Immature natural killer cell (primary cell): ENCODE measurements at places on chromosomes 6 and 20. TPM values are rescaled to one million over a fixed set of nuclear protein-coding genes. Genes with fewer than 3 reads are reported as not detected.

SIRPD gene
- not detected for polyA plus RNA-seq

NKAIN2 gene
- not detected for polyA plus RNA-seq

DNA sequence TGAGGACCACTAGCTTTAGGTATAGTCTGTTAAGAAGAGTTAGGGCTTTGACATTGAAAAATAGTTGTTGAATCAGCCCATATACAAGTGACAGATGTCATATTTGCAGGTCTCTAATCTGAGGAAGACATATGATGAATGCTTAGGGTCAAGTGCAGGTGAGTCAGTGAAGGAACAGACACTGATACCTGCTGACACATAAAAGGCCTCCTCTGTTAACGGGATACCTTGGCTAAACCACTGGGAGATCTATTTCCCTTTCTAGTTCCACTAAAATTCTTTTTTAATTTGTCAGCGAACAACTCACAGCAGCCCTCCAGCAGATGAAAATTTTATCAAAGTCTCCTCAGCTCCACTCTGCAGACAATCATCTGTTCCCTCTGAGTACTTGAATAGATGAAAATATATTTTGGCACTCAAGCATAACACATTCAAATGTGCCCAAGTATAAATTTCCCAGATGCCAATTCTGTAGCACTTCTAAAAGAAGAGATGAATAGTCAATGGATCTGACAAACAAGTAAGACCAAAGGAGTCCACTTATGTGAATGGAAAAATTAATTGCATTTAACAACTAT lies 154.0 kb downstream of the KIF16B start:
- DNase-seq = no peak
- no peaks in the 10 kb centered on the region for H3K27me3 ChIP-seq
- no peak overlapping the region for H3K4me3 ChIP-seq

DNA sequence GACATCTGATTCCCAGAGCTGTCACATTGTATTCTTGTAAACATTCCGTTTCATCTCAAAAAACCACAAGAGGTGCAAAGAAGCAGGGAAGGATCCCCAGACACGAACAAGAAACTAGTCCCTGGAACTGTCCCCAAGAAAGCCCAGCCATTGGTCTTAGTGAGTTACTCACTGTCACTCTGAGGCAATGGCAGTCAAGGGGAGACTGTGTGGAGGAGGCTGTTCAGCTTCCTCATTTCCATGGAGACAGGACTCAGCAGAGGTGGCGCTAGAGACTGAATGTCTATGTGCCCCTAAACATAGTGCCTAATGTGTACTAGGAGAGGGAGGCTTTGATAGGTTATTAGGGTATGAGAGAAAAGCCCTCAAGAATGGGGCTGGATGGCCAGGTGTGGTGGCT lies 11.1 kb downstream of the ULBP1 start:
- H3K4me3 ChIP-seq = no peak overlapping the region
- DNase-seq = no peak
- peaks cover 10% of the 10 kb centered on the region for H3K27me3 ChIP-seq
- no peaks in the 10 kb centered on the region for H3K36me3 ChIP-seq
- no peak overlapping the region for H3K27ac ChIP-seq
- H3K4me1 ChIP-seq = no peaks in the 10 kb centered on the region

- no peaks in the 10 kb centered on the region for H3K36me3 ChIP-seq
- peaks cover 4% of the 10 kb centered on the region for H3K27me3 ChIP-seq
- H3K4me3 ChIP-seq = no peak overlapping the region
- no peaks in the 10 kb centered on the region for H3K4me1 ChIP-seq
- no peak overlapping the region for H3K27ac ChIP-seq
Measured at GRCh38 chr6:27922949-27923348, 10.8 kb upstream of the OR2B2 start.

SRMS gene
- polyA plus RNA-seq = not detected

DNA sequence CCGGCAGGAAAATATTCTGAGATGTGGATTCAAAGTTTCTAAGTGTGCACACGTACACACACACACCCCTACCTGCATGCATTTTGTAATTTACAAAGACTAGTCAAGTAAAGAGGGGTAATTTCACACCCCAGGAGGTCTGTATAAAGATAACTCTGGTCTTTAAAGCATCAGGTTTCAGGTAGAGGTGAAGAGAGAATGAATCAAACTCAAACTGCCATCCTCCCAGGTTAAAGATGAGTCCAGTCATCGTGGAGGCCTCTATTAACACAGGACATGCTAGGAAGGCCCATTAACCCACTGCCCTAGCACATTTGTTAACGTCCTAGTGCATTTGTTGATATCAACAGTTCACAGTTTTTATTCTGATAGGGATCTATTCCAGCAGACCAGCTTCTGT lies 3.5 kb upstream of the HLA-DRA start:
- no peak overlapping the region for H3K27ac ChIP-seq
- H3K36me3 ChIP-seq = no peaks in the 10 kb centered on the region
- H3K27me3 ChIP-seq = peaks cover under 1% of the 10 kb centered on the region
- H3K4me1 ChIP-seq = peaks cover 16% of the 10 kb centered on the region
- no peak for DNase-seq
- H3K4me3 ChIP-seq = no peak overlapping the region

LAMA5 gene
- 0.30 TPM for polyA plus RNA-seq

SPATA25 gene
- not detected for polyA plus RNA-seq

GRCh38 chr6:150549674-150550101 lies 50.0 kb upstream of the PLEKHG1 start:
- no peaks in the 10 kb centered on the region for H3K36me3 ChIP-seq
- DNase-seq = no peak
- no peak overlapping the region for H3K4me3 ChIP-seq
- H3K4me1 ChIP-seq = no peaks in the 10 kb centered on the region

NRSN2 gene
- 8.9 TPM for polyA plus RNA-seq

FOXS1 gene
- not detected for polyA plus RNA-seq

IL17A gene
- not detected for polyA plus RNA-seq

DNA sequence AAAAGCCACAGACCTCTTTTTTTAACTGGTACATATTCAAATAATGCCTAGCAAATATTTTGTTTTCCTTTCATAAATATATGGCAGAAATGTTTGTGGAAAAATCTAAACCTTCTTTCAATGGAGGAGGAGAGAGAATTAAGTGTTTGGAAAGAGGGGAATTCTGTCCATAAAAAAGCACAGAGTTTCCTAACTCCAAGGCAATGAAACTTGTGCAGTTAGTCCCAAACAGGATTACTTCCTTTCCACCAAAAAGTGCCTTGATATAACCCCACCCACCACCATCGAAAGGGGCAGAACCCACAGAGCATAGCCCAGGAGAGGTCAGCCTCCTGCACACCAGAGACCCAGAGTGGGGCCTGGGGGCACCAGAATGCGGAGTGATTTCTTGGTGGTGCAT lies 106.3 kb downstream of the OGFRL1 start:
- peaks cover 5% of the 10 kb centered on the region for H3K27me3 ChIP-seq
- no peak overlapping the region for H3K27ac ChIP-seq
- H3K4me3 ChIP-seq = no peak overlapping the region

GRCh38 chr6:45256697-45257695 lies 71.1 kb upstream of the RUNX2 start:
- no peaks in the 10 kb centered on the region for H3K4me1 ChIP-seq
- H3K4me3 ChIP-seq = no peak overlapping the region
- no peaks in the 10 kb centered on the region for H3K36me3 ChIP-seq
- H3K27me3 ChIP-seq = no peaks in the 10 kb centered on the region
- DNase-seq = no peak
- H3K27ac ChIP-seq = no peak overlapping the region

GRCh38 chr6:124539096-124539495 lies 423.1 kb upstream of the RNF217 start:
- H3K27ac ChIP-seq = no peak overlapping the region
- no peak for DNase-seq
- H3K36me3 ChIP-seq = no peaks in the 10 kb centered on the region
- no peak overlapping the region for H3K4me3 ChIP-seq
- H3K27me3 ChIP-seq = no peaks in the 10 kb centered on the region

GRCh38 chr6:13918686-13919250 lies 6.0 kb upstream of the RNF182 start:
- no peaks in the 10 kb centered on the region for H3K4me1 ChIP-seq
- H3K27ac ChIP-seq = no peak overlapping the region
- H3K36me3 ChIP-seq = no peaks in the 10 kb centered on the region
- no peak for DNase-seq

BACH2 gene
- polyA plus RNA-seq = 8.0 TPM

GRCh38 chr6:91029211-91029610 lies 442.3 kb upstream of the MAP3K7 start:
- no peak overlapping the region for H3K27ac ChIP-seq
- no peak overlapping the region for H3K4me3 ChIP-seq
- no peak for DNase-seq
- H3K36me3 ChIP-seq = no peaks in the 10 kb centered on the region
- no peaks in the 10 kb centered on the region for H3K4me1 ChIP-seq
- peaks cover 2% of the 10 kb centered on the region for H3K27me3 ChIP-seq

DNA sequence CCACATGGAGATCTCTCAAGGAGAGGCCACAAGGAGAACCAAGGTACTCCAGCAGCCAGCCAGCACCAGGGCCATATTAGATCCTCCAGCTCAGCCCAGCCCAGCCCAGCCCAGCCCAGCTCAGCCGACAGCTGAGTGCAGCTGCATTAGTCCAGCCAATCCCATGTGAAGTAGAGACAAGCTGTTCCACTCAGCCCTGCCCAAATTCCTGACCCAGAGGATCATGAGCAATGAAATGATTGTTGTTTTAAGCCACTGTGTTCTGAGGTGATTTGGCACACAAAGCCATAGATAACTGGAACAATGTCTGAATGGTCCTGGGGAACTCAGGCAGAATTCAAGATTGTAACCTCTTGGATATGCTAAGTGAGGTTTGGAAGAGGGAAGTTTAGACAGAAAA lies 59.5 kb upstream of the BMP2 start:
- peaks cover 35% of the 10 kb centered on the region for H3K4me1 ChIP-seq
- H3K27me3 ChIP-seq = no peaks in the 10 kb centered on the region
- no peak overlapping the region for H3K4me3 ChIP-seq
- H3K27ac ChIP-seq = no peak overlapping the region
- H3K36me3 ChIP-seq = no peaks in the 10 kb centered on the region
- DNase-seq = no peak

- no peak overlapping the region for H3K4me3 ChIP-seq
- peaks cover 19% of the 10 kb centered on the region for H3K4me1 ChIP-seq
- H3K36me3 ChIP-seq = peaks cover 20% of the 10 kb centered on the region
- H3K27me3 ChIP-seq = no peaks in the 10 kb centered on the region
Measured at GRCh38 chr6:149380523-149380922, 19.5 kb upstream of the SUMO4 start.

- no peak for DNase-seq
- H3K4me1 ChIP-seq = peaks cover 2% of the 10 kb centered on the region
Measured at GRCh38 chr6:18147616-18148015, 7.3 kb downstream of the TPMT start.

GPX5 gene
- not detected for polyA plus RNA-seq

HLA-DQB1 gene
- 2.5 TPM for polyA plus RNA-seq

GRCh38 chr6:2482773-2483172 lies 237.4 kb upstream of the GMDS start:
- no peak overlapping the region for H3K4me3 ChIP-seq
- H3K36me3 ChIP-seq = peaks cover 10% of the 10 kb centered on the region
- no peak for DNase-seq
- peaks cover 1% of the 10 kb centered on the region for H3K27me3 ChIP-seq
- no peaks in the 10 kb centered on the region for H3K4me1 ChIP-seq

BPI gene
- polyA plus RNA-seq = not detected

NINL gene
- 0.77 TPM for polyA plus RNA-seq

DNA sequence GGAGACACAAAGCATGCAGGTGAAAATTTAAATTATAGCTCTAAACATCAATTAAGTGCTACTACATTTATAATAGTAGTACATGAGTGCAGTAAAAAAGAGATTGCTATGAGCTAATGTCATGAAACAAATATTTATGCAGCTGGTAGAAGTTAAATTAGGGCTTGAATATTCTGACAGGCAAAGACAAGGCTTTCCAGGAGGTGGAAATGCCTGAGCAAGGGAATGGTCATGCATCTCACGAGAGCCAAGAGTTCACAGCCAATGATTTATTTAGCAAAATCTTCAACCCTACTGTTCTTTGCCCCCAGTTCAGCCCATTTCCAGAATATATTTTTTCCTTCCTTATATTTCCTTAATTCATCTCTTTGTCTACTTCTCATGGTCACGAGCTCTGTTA lies 128.9 kb downstream of the HIVEP2 start:
- no peaks in the 10 kb centered on the region for H3K27me3 ChIP-seq
- H3K4me1 ChIP-seq = peaks cover 29% of the 10 kb centered on the region
- no peak for DNase-seq
- H3K36me3 ChIP-seq = no peaks in the 10 kb centered on the region
- H3K27ac ChIP-seq = no peak overlapping the region

DNA sequence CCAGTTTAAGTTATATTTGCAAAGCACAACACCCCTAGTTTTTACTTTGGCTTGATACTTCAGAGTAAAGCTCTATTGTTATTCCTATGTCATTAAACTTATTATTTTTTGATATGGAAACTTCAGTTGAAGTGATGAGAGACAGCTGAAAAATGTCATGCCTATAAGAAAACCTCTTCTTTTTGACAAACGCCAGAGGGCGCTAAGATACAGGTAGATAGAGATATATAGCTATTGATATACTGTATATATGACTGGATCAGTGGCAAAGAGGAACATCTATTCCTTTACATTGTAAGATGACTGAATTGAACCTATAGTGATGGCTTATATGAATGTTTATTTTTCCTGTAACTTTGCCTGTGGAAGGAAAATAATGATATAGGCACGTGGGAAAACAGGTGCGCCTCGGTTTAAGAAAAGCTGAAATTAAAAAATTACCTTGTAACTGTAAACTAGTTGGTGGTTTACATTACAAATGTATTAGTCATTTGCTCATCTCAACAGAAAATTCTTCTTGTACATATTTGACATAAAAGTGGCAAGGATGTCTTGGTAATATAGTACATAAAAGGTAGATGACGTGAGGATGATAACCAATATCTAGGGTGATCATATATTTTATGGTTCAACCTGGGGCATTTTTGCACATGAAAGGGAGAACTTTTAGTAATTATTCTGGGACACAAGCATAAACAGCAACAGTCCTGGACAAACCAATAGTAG lies 74.1 kb downstream of the LAMA4 start:
- H3K27me3 ChIP-seq = no peaks in the 10 kb centered on the region
- H3K27ac ChIP-seq = no peak overlapping the region
- no peaks in the 10 kb centered on the region for H3K36me3 ChIP-seq
- no peak overlapping the region for H3K4me3 ChIP-seq
- H3K4me1 ChIP-seq = no peaks in the 10 kb centered on the region
- peak; percentile 77 for DNase-seq

- H3K27me3 ChIP-seq = peaks cover 4% of the 10 kb centered on the region
- H3K4me3 ChIP-seq = no peak overlapping the region
- H3K36me3 ChIP-seq = no peaks in the 10 kb centered on the region
- no peak for DNase-seq
- H3K27ac ChIP-seq = no peak overlapping the region
Measured at GRCh38 chr20:3931664-3932063, 42.5 kb downstream of the PANK2 start.

DNA sequence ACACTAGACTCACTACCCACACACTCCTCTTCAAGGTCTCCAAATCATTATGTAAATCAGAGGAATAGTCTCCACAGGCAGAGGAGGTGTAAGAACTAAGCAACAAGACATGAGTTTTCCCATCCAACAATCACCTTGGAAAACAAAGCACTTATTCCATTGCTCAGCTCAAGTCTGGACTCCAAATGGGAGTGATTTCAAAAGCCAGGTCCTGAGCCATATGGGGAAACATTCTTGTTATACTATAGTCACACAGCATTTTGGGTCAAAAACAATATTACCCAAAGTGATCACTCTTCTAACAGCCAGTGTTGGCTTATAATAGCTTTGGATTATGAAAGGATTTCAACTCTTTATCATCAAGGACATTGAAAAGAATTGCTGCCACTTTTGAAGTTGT lies 3.6 kb upstream of the PRPH2 start:
- H3K4me3 ChIP-seq = peak overlapping the region; percentile 88
- no peak for DNase-seq
- no peaks in the 10 kb centered on the region for H3K27me3 ChIP-seq
- peaks cover 5% of the 10 kb centered on the region for H3K36me3 ChIP-seq
- peaks cover 20% of the 10 kb centered on the region for H3K4me1 ChIP-seq

NKAIN4 gene
- polyA plus RNA-seq = not detected
